ENCODE measurements at places on chromosomes 12 and 14.

GRCh38 chr14:65332141-65332871 is 80.2 kb upstream of the FUT8 start:
- DNase-seq, result no peak

DNA sequence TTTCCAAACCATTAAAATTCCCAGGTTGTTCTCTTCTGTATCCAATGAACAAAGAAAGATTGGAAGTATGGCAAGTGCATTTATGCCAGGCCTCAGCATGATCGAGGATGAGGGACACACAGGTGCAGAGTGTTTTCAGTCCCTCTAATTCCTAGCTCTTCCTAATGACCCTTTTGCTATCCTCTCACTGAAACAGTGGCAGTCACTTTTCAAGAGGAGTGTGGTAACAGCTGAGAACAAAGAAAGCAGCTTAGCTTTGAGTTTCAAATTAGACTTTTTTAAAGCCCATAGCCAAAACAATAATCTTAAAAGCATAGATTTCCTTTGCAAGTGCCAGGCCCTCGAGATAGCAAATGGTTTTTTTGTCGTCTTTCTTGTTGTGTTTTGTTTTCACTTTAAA is 110.8 kb downstream of the KCNH5 start:
- no peak for DNase-seq

- DNase-seq, result no peak
Observed at GRCh38 chr12:130965214-130965613, 11.5 kb downstream of the ADGRD1 start.

- DNase-seq, result no peak
Observed at GRCh38 chr12:6313326-6313940, 3.0 kb downstream of the PLEKHG6 start.

GRCh38 chr12:92803903-92804302 is 101.1 kb downstream of the PLEKHG7 start:
- no peak for DNase-seq

- DNase-seq, result no peak
Observed at GRCh38 chr12:63302941-63303536, 152.0 kb upstream of the AVPR1A start.

- DNase-seq, result no peak
Observed at GRCh38 chr14:39682582-39682981, 250.3 kb upstream of the FBXO33 start.

- DNase-seq, result no peak
Observed at GRCh38 chr12:130354407-130354806, 16.7 kb downstream of the PIWIL1 start.

GRCh38 chr12:71400481-71400880 is 39.1 kb upstream of the LGR5 start:
- no peak for DNase-seq

DNA sequence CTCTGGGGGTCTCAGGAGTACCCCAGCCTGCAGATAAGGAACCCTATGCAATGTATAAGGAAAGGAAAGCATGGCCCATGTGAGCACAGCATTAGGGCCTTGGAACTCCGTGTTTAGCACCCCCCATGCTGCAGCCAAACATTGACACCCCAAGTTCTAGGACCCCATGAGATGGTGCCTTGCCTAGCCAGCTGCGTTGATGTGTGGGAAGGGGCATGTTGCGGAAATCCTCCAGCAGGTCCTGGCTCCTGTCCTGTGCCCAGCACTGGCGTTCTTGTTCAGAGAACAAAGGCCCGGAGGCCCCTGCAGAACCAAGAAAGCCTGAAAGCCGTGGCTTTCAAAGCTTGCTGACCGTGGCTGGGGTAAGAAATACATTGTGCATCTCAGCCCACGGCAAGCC is 99.4 kb upstream of the DIO3 start:
- DNase-seq, result no peak

DNA sequence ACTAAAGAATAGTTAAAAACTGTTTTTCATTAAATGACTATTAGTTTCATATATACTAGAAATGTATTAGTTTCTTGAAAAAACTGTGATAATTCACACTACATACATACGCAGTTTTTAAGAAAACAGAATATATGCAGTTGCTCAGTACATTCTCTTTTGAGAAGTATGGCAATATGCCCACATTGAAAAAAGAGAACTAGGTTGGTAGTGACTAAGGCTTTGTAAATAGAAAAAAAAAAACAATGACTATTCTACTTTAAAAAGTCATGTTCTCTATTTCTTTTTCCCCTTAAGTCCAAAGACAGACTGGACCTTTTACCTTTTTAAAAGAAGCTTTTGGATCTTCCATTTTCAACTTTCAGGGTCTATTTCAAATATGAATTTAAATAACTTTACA is 25.0 kb downstream of the SNX6 start:
- DNase-seq, result no peak

GRCh38 chr14:45204241-45204640 is 48.8 kb downstream of the MIS18BP1 start:
- DNase-seq, result no peak

DNA sequence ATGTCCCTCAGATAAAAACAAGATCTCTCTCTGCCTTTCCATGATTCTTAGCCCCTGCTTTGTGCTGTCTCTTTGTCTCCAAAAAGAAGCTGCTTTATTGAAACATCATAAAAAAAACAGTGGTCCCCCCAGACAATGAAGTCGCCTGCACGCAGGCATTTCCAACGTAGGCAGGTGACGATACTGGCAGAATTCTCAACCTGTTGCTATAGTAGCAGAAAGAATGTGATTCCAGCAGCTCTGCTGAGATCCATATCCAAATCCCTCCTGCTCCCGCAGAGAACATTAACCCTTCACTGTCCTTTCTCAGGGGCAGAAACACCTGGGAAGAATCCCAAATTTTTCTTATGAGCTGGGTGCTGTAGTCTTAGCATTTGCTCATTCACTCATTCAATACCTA is 84.8 kb downstream of the STON2 start:
- DNase-seq, result no peak

- no peak for DNase-seq
Observed at GRCh38 chr14:35875296-35875695, 49.2 kb downstream of the BRMS1L start.

- DNase-seq, result no peak
Observed at GRCh38 chr12:86917121-86917520, 660.9 kb upstream of the MGAT4C start.

- no peak for DNase-seq
Observed at GRCh38 chr14:102498678-102499265, 10.8 kb downstream of the ANKRD9 start.

GRCh38 chr12:24617471-24617870 is 331.4 kb downstream of the BCAT1 start:
- DNase-seq, result no peak

- DNase-seq, result no peak
Observed at GRCh38 chr12:52155048-52155868, 36.6 kb downstream of the KRT80 start.

GRCh38 chr14:95507174-95507573 is 9.3 kb downstream of the SYNE3 start:
- DNase-seq, result no peak

- no peak for DNase-seq
Observed at GRCh38 chr12:127538316-127538715, 728.7 kb upstream of the TMEM132C start.

- no peak for DNase-seq
Observed at GRCh38 chr12:65162609-65163008, 6.8 kb upstream of the LEMD3 start.

DNA sequence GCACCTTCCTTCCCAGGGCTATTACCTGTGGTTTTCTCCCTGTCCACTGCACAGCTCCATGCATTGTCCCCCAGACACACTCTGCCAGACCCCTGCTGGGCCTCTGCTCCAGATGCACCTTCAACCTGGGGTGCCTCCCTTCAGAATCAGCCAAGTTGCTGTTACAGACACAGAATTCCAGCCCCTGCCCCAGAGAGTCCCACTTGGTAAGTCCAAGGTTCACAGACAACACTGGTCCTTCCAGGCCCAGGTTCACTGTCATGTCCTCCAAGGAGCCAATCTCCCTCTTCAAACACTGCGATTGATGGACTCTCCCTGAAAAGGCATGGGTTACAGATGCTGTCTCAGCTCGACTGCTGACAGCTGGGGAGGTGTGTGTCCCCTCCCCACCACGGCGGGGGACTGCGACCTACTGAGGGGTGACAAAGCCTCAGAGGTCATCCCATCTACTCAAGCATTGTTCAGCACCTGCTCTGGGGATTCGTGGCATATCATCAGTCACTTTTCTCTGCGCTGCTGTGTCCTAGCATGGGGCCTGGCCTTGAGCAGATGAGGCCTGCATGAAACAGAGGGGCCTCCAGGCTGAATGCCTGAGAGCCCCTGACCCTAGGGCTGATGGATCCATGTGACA is 24.3 kb downstream of the CALM1 start:
- no peak for DNase-seq

DNA sequence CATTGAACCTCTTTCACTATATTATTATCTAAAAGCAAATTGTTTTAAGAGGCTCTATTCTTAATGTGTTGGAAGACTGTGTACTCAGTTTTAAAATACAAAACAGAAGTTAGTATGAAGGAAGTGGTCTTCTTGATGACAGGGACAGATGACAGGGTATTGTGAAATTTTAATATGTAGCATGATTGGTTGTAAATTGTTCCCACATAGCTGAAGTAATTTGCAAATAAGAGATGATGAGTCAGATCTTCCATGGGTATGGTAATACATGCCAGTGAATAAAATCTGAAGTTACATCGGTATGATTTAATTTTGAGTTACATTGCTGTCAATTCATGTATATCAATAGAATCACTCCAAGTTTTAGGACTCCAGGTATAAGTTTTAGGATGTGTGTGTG is 454.8 kb downstream of the AEBP2 start:
- no peak for DNase-seq

- no peak for DNase-seq
Observed at GRCh38 chr14:103395244-103395643, 10.0 kb downstream of the MARK3 start.

GRCh38 chr12:91988086-91988923 is 157.3 kb downstream of the BTG1 start:
- DNase-seq, result no peak

DNA sequence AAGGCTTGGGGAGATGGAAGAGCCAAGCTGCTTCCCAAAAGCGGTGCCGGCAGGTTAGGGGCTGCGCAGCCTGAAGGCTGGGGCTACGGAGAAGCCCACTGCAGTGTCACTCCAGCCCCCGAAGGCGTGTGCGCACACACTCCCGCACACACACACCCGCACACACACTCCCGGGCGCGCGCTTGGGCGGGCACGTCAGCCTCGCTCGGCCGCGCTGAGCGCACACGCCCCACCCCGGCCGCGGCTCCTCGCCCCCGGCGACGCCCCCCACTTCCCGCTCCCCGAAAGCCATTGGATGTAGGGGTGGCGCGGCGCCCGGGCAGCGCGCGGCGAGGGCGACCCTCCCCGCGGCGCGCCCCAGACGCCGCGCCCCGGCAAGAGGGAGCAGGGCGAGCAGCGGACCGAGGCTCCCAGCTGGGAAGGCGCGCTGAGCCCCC is at the start of gene KCNK10:
TSS of gene KCNK10 (minus strand) at position 184 of the 437 bp plus-strand sequence. CDS start 471 bp downstream, outside the sequence.
- no peak for DNase-seq

- no peak for DNase-seq
Observed at GRCh38 chr12:106188256-106188655, 49.5 kb upstream of the NUAK1 start.

- DNase-seq, result no peak
Observed at GRCh38 chr12:119652665-119653064, 15.3 kb upstream of the PRKAB1 start.

DNA sequence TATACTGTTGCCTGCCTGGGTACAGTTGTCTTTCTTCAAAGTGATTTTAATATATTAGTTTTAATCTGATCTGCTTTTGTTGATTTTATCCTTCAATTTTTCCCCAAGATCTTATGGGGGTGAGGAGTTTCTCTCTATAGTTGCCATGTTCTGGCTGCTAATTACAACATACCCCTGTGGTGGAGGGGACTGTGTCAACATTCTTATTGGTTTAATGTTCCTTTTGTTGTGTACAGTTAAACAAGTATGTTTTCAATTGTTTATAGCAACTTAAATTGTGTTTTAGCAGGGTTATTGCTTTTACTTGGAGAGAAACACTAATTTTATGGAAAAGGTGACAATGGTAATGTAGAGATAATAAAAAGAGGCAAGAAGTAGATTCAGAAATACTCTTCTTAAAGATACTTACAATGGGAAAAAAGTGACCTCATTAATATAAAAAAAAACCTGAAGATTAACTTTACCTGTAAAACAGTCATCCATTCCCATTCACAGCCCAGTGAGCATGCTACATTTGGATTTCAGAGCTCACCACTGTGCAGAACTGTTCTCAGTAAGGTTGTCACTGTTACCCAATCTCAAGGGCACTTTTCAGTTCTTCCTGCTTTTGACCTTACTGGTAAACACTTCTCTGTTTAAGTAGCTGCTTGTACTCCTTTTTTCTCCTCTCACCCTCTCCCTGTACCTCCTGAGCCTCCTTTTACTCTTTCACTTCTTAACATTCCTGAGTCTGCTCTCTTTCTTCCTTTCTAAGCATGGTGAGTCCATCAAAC is 8.1 kb upstream of the LRRK2 start:
- no peak for DNase-seq

DNA sequence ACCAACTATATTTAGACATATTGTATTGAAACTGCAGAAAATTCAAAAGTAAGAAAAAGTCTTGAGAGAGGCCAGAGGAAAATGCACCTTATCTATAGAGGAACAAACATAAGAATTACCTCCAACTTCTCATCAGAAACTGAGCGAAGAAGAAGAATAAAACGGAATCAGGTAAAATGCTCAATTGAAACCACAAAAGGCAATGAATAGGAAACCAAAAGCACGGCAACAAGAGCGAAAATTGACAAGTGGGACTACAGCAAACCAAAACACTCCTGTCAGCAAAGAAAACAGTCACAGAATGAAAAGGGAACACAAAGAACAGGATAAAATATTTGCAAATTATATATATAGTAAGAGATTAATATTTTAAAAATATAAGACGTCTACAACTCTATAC is 61.9 kb upstream of the PARP11 start:
- no peak for DNase-seq

GRCh38 chr14:24366721-24367513 is 1.1 kb upstream of the NFATC4 start:
- DNase-seq, result peak; percentile 97

- DNase-seq, result no peak
Observed at GRCh38 chr12:118611295-118611694, 234.9 kb downstream of the SUDS3 start.

- DNase-seq, result no peak
Observed at GRCh38 chr12:24922090-24922489, 26.8 kb downstream of the BCAT1 start.

DNA sequence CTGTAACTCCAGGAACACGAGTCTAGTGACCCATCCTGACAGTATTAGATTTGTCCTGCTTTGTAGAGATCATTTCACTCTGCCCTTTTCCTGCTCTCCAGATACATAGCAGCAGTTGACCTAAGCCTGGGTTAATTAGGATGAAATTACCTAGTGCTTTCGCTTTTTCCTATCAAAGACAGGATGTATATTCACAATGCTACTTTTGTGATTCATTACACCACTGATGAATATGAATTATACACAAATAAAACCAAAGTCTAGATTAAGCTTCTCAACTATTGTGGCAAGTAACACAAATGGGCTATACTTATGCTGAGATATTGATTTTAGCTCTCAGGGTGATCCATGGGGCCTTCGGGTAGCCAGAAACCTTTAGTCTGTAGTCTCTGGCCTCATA is 17.9 kb downstream of the CERS5 start:
- DNase-seq, result no peak

- no peak for DNase-seq
Observed at GRCh38 chr14:73234029-73234428, 3.3 kb upstream of the PAPLN start.
